Activated naive CD8-positive, alpha-beta T cell treated with anti-CD3 and anti-CD28 coated beads, Interleukin-2, amount 50 U/mL, for 16 hours (primary cell): ENCODE measurements at places on chromosomes 16 and 17.

- DNase-seq = no peak
Measured at GRCh38 chr17:83127431-83128160, 48.2 kb downstream of the METRNL start.

DNA sequence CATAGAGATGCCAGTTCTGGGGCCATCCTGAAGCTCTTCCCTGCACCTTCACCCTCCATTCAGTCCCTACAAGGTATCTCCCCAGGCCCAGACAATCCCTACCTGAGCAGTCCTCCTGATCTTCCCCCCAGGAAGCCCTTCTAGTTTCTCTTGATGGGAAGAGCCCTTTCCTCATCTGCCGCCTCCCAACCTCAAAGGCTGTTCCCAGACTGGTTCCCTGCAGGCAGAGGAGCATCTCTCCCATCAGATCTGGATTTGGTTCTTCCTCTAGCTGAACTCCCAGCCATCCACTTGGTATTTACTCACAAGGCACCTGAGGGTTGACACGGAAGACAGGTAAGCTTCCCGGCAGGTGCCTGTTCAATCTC is 24.6 kb upstream of the PHB1 start:
- DNase-seq = no peak

DNA sequence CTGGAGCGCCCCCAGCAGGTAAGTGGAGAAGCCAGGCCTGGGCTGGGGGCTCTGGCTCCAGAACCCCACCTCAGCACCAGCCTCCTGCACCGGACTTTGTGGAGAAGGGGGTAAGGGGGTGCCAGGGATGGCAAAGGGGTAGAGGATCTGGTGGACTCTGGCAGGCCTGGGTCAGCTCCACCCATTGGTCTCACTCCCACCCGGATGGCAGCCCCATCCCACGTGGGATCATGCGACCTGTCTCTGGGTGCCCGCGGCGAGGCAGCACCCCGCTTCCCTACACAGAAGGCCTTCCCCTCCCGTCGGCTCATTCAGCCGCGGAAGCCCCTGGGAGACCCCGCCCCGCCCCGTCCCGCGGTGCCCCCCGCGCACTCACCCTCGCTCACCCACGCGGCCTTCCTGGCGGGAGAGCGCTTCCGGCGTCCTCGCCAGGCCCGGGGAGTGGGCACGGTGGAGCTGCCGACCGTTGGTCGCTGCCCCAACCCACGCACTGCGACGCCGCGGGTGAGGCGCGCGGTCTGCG is 498 bp upstream of the PLEKHG4 start:
- no peak for DNase-seq

DNA sequence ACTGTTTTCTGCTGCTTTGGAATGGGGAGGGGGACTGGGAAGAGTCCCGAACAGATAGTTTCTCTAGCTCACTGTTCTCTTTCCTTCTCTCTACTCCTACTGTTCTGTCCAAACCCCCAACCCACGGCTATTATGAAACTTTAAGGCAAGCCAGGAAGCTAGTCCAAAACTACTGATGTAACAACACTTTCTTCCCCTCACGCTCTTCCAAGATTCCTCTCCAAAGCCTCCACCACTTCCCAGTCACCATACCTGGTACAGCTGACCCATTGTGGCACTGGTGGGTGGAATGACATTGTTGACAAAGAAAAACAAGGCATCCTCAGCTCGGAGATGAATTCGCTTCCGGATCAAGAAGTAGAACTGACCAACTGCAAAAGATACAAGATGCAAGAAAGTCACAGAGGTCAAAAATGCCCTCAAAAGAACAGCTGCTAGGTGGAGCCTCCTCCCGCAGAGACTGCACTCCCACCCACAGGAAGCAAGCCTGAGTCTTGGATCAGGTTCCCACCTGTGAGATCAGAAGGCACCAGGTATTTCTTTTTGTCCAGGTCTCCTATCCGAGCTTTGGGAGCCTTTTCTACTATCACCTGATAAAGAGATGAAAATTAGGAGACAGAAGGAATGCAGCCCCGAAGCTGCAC is 1.0 kb downstream of the GABARAP start:
- no peak for DNase-seq

- no peak for DNase-seq
Measured at GRCh38 chr17:16954521-16954920, 17.4 kb downstream of the TNFRSF13B start.
